T-helper 1 cell (primary cell): ENCODE measurements at places on chromosomes 12 and 14.

- no peak for DNase-seq
Observed at GRCh38 chr14:61342932-61343331, 21.6 kb downstream of the PRKCH start.

- no peak for DNase-seq
Observed at GRCh38 chr12:67506739-67507138, 141.8 kb upstream of the DYRK2 start.

GRCh38 chr12:75712223-75712622 lies 200.8 kb upstream of the KRR1 start:
- DNase-seq = no peak

- DNase-seq = peak; percentile 9
Observed at GRCh38 chr12:116609319-116610114, 50.3 kb downstream of the MAP1LC3B2 start.

DNA sequence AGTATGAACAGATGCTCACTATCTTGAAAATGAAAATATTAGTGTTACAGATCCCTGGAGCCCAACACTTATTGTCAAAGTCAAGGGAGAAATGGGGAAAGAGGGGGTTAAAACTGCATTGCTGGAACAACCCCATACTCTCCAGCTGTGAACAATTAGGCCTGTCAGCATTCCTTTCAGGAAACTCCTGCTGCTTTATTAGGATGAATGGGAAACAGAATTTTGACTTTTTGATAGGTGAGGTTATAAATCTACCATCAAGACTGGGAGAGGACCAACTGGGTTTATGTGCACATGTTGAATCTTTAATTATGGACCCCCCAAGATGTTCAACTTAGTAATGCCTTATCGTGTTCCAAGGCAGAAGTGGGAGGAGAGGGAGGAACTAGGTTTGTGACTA lies 85.0 kb downstream of the TMTC1 start:
- no peak for DNase-seq

DNA sequence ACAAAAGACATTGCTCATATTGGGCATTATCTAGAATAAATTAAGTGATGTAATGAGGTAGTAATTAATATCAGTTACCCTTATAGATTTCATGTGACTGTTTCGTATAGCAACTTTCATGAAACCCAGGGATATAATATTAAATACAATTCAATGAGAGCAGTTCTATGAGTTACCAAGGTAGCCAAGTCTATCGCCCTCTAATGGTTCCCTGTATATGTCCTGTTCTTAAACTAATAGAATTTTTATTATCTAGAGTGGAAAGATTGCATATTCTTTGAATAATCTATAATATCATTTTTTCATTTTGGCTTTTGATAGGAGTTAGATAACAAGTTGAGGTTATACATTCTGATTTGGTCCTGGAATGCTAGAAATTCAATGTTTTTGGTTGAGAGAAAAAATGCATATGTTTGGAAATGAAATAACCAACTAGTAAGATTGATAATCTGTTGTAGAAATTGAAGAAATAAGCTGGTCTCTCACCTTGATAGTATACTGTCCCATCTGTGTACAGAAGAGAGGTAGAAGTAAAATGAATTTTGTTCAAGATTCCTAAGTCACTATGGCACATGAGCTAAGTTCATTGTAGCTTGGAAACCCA lies 59.7 kb downstream of the SCFD1 start:
- DNase-seq = no peak

GRCh38 chr12:4984971-4985370 lies 58.7 kb upstream of the KCNA5 start:
- no peak for DNase-seq

DNA sequence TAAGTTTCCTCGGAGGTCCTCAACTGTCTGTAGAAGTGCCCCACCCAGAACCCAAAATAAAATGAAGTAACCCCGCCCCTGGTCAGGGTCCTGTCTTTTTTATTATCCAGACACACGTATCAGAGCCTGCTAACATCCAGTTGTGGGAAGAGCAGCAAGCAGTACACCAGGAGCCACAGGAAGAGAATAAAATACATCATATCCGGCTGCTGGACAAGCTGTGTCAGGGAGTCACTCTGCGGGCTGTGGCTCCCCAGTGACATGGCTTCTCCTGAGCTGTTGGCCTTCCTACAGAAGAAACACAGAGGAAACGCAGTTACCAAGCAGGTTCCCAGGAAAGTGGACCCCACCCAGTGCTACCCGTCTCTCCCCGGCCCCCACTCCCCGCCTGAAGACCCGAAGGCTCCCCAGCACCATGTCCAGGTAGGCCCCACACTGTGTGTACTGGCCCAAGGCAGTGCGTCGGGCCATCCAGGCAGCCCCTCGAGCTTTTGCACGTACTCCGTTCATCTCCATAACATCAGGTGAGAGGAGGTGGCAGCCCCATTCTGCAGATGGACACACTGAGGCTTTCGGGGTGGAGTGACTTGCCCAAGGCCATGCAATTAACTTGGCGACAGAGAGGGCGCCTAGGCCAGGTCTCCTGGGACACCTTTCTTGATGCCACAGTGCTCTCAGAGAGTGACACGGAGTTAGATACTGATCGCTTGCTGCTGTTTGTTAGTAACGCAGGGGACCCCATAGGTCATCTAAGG lies 34.3 kb upstream of the DICER1 start:
- DNase-seq = no peak

GRCh38 chr12:94534774-94535509 lies 75.3 kb upstream of the CEP83 start:
- DNase-seq = no peak

GRCh38 chr14:62081951-62082350 lies 319.7 kb downstream of the SNAPC1 start:
- DNase-seq = no peak

GRCh38 chr12:13562915-13563742 lies 366.6 kb downstream of the EMP1 start:
- DNase-seq = no peak

GRCh38 chr12:7099290-7099996 lies 7.2 kb upstream of the C1R start:
- DNase-seq = no peak

DNA sequence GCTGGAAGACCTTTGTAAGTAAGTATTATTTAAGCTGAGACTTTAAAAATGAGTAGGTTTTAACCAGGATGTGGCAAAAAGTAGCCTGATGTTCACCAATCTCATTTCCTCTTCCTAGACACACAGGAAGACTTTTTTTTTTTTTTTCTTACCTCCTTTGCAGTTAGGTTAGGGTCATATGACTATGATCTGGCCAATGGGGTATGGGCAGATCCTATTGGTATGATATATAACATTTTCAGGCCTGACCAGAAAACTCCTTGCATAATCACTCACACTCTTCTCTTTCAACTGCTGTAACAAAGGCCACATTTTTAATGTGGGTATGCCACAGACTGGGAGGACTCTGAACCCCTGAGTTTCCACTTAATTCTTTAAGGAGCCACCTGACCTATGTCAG lies 2.7 kb upstream of the RPS6KA5 start:
- peak; percentile 93 for DNase-seq

- no peak for DNase-seq
Observed at GRCh38 chr12:58030566-58031279, 89.4 kb downstream of the ATP23 start.
